DND-41 (cell line): ENCODE measurements at places on chromosomes 7 and 10.

DNA sequence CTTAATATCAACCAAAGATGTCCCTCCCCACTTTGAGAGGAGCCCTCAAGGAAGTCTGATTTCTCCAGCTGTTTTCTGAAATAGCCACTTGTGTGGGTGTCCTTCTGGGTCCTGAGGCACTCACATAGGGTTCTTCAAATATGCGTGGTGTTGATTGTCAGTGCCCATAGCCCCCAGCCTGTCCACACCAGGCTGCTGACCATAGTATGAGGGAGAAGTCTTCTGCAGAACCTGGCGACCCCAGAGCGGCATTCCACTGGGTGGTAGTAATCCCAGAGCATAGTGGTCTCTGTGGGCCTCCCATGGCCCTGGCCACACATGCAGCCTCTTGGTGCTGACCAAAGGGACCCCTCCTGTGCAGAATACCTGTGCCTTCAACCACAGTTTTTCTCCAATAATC lies 82.7 kb upstream of the MACROH2A2 start:
- H3K4me1 ChIP-seq: no peaks in the 10 kb centered on the region
- no peak overlapping the region for H3K27ac ChIP-seq
- H3K27me3 ChIP-seq: peaks cover 30% of the 10 kb centered on the region
- H3K4me3 ChIP-seq: no peak overlapping the region
- no peaks in the 10 kb centered on the region for H3K36me3 ChIP-seq

- H3K36me3 ChIP-seq: no peaks in the 10 kb centered on the region
- no peaks in the 10 kb centered on the region for H3K27me3 ChIP-seq
- no peak for DNase-seq
- peaks cover 37% of the 10 kb centered on the region for H3K4me1 ChIP-seq
- H3K4me3 ChIP-seq: no peak overlapping the region
Measured at GRCh38 chr10:11604865-11605650, 6.4 kb downstream of the USP6NL start.

- no peak overlapping the region for H3K27ac ChIP-seq
- no peaks in the 10 kb centered on the region for H3K4me1 ChIP-seq
- no peak overlapping the region for H3K4me3 ChIP-seq
Measured at GRCh38 chr7:95095259-95095965, 188.0 kb downstream of the PPP1R9A start.

DNA sequence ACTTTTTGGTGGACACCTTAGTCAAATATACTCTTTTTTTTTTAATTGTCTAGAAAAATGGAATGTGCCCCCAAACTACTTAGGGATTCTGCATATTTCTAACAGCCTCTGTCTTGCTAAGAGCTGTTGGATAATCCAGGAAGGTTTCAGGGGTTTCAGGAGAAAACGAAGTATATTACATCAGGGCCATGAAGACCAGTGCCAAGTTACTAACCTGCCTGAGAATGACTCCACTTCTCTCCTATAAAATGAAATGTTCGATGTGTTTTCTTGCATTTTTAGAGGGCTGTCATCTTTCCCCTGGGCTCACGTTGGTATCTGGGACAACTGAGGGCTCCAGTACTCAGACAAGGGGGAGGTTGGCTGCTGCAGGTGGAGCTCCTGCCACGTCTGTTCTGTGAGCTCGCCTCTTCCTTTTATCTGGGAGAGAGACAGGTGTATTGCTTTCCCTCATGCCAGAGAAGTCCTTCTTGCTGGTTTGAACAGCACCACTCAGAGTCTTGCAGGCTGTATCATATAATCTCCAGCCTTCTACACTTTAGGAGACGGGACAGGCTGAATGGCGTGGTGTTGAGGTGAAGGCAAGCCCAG lies 71.3 kb downstream of the CAMK1D start:
- no peak overlapping the region for H3K4me3 ChIP-seq
- DNase-seq: no peak
- no peaks in the 10 kb centered on the region for H3K36me3 ChIP-seq
- no peak overlapping the region for H3K27ac ChIP-seq
- no peaks in the 10 kb centered on the region for H3K4me1 ChIP-seq

GRCh38 chr10:59872892-59873463 lies 33.4 kb downstream of the CCDC6 start:
- no peaks in the 10 kb centered on the region for H3K4me1 ChIP-seq
- H3K36me3 ChIP-seq: no peaks in the 10 kb centered on the region
- no peak overlapping the region for H3K4me3 ChIP-seq
- DNase-seq: no peak

DNA sequence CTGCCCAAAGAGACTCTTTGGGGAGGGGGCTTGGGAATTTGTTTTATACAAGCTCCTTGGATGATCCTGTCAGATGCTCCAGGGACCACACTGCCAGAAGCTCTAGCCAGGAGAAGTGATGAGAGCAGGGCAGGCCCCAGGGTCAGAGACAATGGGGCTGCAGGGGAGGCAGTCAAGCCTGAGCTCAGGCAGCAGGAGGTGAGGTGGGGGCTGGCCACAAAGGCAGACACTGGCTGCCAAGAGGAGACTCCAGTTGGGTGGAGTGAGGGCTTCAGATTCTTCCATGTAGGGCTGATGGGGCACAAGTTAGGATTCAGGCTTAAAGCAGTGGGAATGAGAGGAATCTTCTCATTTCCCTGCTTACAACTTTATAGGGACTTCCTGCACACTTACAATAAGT lies 35.6 kb upstream of the LOXL4 start:
- H3K36me3 ChIP-seq: no peaks in the 10 kb centered on the region
- no peak overlapping the region for H3K4me3 ChIP-seq
- no peak overlapping the region for H3K27ac ChIP-seq
- no peaks in the 10 kb centered on the region for H3K4me1 ChIP-seq
- H3K27me3 ChIP-seq: peaks cover 13% of the 10 kb centered on the region

GRCh38 chr10:38003588-38003987 lies 6.9 kb upstream of the ZNF33A start:
- H3K27ac ChIP-seq: no peak overlapping the region
- H3K4me1 ChIP-seq: no peaks in the 10 kb centered on the region
- no peaks in the 10 kb centered on the region for H3K27me3 ChIP-seq
- DNase-seq: no peak

GRCh38 chr7:86833360-86833759 lies 189.7 kb downstream of the GRM3 start:
- H3K36me3 ChIP-seq: no peaks in the 10 kb centered on the region
- DNase-seq: no peak
- H3K4me1 ChIP-seq: no peaks in the 10 kb centered on the region
- H3K27ac ChIP-seq: no peak overlapping the region

- DNase-seq: peak; percentile 13
- peaks cover 23% of the 10 kb centered on the region for H3K27me3 ChIP-seq
- H3K27ac ChIP-seq: no peak overlapping the region
- H3K4me1 ChIP-seq: peaks cover 17% of the 10 kb centered on the region
Measured at GRCh38 chr10:97195706-97196222, 10.0 kb upstream of the SLIT1 start.

DNA sequence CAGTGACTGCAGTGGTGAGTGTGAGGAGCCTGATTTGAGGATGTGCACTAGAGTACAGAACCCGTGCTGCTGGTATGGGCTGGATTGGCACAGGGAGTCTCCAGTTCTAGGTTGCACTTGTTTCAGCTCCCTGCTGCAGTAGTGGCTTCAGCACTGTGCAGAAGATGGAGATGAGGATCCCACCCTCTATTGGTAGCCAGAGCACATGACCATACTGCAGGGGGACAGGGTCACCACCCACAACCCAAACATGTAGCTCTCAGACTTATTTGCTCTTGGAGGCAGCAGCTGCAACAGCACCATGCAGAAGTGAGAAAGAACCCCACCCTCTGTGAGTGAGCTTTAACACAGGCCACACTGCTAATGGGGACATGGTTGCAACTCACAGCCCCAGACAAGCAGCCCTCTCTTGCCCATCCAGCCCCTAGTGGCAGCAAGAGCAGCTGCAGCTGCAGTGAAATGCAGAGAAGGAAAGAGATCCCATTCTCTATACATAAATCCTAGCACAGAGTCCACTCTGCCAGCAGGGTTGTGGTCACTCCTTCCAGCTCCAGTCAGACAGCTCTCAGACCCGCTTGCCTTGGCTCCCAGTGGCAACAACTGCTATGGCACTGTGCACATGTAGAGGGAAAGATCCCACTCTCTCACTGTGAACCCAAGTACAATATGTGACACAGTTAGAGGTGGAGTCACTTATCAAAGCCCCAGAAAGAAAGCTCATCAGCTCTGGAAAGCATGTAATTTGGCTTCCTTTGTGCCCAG lies 51.4 kb upstream of the SCIN start:
- H3K36me3 ChIP-seq: no peaks in the 10 kb centered on the region
- DNase-seq: no peak
- no peaks in the 10 kb centered on the region for H3K4me1 ChIP-seq
- H3K4me3 ChIP-seq: no peak overlapping the region
- H3K27ac ChIP-seq: no peak overlapping the region
- no peaks in the 10 kb centered on the region for H3K27me3 ChIP-seq

DNA sequence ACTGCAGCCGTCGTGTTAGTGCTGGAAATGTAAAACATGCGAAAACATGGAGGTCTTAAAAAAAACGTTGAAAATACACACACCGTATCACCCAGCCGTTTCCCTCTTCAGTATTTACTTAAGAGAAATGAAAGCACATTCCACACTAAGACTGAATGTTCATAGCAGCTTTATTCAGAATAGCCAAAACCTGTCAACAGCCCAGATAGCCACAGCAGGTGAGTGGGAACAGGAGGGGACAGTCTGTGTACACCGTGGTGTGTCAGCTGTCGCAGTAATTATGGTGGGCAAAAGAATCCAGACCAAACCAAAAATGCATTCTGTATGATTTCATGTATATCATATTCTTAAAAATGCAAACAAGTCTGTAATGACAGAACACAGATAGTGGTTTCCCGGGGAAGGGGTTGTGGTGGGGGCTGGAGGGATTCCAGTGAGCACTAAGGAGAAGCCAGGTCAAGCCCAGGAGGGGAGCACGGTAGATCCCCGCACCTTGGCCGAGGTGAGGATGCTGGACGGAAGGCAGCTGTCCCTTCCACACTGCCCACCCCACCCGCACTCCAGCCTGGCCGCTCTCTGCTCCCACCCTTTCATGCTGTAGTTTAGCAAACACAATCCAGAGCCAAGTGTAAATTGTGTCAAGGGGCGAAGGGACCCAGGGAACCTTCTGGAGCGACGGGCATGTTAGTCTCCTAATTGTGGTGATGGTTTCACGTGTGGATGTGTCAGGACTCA lies 123.6 kb downstream of the NKX6-2 start:
- no peak overlapping the region for H3K4me3 ChIP-seq
- H3K4me1 ChIP-seq: no peaks in the 10 kb centered on the region
- peaks cover 16% of the 10 kb centered on the region for H3K36me3 ChIP-seq
- DNase-seq: no peak
- no peaks in the 10 kb centered on the region for H3K27me3 ChIP-seq
- no peak overlapping the region for H3K27ac ChIP-seq

- H3K4me1 ChIP-seq: no peaks in the 10 kb centered on the region
- H3K27me3 ChIP-seq: no peaks in the 10 kb centered on the region
- H3K36me3 ChIP-seq: no peaks in the 10 kb centered on the region
Measured at GRCh38 chr10:74947781-74948401, 121.5 kb downstream of the KAT6B start.

DNA sequence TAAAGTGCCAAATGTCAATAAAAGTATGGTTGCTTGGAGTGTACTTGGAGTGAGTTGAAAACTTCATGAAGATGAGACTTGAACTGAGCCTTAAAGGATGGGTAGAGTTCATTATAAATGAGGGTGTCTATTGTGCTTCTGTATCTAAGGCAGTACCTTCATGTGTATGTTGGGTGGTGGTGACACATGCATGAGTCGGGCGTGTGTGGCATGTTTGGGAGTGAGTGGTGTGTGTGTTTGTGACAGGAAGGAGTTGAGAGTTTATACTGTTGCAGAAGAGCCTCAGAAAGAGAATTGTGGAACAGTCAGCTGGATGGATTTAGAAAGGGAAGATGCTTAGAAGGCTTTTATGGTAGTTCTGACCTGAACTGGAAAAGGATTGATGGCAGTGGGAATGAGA lies 6.0 kb upstream of the ZRANB1 start:
- DNase-seq: no peak
- H3K27ac ChIP-seq: no peak overlapping the region
- peaks cover 3% of the 10 kb centered on the region; the same call in 1 of the 2 replicates for H3K36me3 ChIP-seq
- H3K4me1 ChIP-seq: no peaks in the 10 kb centered on the region

DNA sequence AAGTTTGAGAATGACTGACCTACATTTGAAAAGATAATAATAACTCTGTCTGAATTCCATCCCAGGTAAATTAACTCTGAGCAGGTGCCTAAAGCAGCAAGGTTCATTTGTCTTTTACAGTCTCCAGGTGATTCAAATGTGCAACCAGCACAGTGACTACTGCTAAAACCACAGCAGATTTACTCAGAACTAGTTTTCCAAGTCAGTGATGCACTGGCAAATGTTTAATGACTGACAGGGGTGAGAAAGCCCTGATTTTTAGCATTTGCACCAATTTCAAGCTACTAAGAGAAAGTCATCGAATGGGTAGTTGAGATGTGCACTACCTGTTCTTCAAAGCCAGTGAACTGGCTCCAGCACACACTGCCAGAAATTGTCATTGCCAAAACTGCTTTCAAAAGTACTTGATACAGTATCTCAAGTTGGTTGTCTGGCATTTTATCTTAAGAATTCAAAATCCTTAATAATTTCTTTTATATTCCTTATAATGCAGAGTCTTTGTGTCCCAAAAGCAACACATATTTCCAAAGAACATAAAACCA lies 60.3 kb downstream of the ATOH7 start:
- H3K36me3 ChIP-seq: no peaks in the 10 kb centered on the region
- no peak overlapping the region for H3K27ac ChIP-seq
- H3K27me3 ChIP-seq: peaks cover 3% of the 10 kb centered on the region
- H3K4me3 ChIP-seq: no peak overlapping the region
- H3K4me1 ChIP-seq: no peaks in the 10 kb centered on the region
- DNase-seq: no peak

- no peaks in the 10 kb centered on the region; the same call in 1 of the 2 replicates for H3K36me3 ChIP-seq
- no peaks in the 10 kb centered on the region for H3K27me3 ChIP-seq
- H3K4me1 ChIP-seq: peaks cover 10% of the 10 kb centered on the region
Measured at GRCh38 chr7:87148332-87148955, 3.8 kb upstream of the DMTF1 start.

GRCh38 chr7:51006483-51007235 lies 224.0 kb upstream of the GRB10 start:
- no peak overlapping the region for H3K27ac ChIP-seq
- H3K4me1 ChIP-seq: no peaks in the 10 kb centered on the region

DNA sequence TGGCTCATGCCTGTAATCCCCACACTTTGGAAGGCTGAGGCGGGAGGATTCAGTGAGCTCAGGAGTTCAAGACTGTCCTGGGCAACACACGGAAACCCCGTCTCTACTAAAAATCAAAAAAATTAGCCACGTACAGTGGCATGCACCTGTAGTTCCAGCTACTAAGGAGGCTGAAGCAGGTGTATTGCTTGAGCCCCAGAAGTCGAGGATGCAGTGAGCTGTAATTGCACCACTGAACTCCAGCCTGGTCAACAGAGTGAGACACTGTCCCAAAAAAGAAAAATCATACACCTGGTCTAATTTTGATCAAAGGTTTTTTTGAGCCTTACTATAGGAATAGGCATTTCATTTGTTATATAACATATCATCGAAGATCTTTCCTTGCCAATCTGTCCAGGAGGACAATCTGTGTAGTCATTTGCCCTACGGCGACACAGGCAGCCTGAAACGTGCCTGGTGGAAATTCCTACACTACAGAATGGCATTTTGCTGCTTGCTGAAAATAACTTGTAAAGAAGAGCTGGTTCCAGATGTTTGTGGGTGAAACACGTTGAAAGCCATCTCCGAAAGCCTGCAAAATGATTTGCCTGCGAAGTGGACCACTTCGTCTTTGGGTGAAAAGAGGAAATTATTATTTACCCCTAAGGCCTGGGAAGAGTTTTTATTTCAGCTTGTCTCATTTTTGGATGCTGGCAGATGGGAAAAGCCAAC lies 31.3 kb upstream of the GDI2 start:
- no peaks in the 10 kb centered on the region for H3K36me3 ChIP-seq
- H3K27ac ChIP-seq: no peak overlapping the region
- no peaks in the 10 kb centered on the region for H3K4me1 ChIP-seq
- no peaks in the 10 kb centered on the region for H3K27me3 ChIP-seq
- no peak for DNase-seq
